ENCODE measurements at places on chromosomes 4 and X.

GRCh38 chrX:132714913-132715312, 226.1 kb upstream of the MBNL3 start:
- DNase-seq = no peak

- no peak for DNase-seq
These were observed 708 bp downstream of the BCLAF3 start for GRCh38 chrX:19990151-19990555.

GRCh38 chr4:147955827-147956558, 224.1 kb downstream of the ARHGAP10 start:
- no peak for DNase-seq

DNA sequence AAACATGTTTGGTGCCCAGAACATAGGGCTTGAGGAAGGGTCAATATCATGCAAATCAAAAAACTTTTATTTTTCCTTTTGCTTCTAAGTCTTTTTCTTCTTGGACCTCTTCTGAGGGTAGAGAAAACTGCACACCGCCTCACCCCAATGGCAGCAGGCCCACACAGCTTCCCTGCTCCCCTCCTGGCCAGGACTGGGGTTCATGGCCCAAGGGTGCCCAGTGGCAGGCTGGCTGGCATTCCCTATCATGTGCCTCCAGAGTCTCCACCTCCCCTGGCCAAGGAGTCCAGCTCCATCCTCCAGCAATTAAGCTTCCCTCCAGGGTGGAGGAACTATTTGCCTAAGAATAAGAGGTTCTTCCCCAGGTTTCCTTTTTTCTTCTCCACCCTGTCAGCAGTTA, 529.6 kb upstream of the SPANXN1 start:
- DNase-seq = no peak

- peak; percentile 41 for DNase-seq
These were observed 26.5 kb downstream of the ELF4 start for GRCh38 chrX:130083656-130084382.
